Activated CD4-positive, alpha-beta T cell treated with anti-CD3 and anti-CD28 coated beads, Interleukin-10, Interleukin-2, amounts not matched to agents 100 ng/mL and 50 ng/mL, durations not matched to agents 16 hours and 8 hours (primary cell): ENCODE measurements at places on chromosomes 7 and 10.

- no peak for DNase-seq
These were observed 485 bp downstream of the ALOX5 start for GRCh38 chr10:45374350-45375052.

- no peak for DNase-seq
These were observed 51.1 kb upstream of the CHST15 start for GRCh38 chr10:124144536-124144935.

- DNase-seq: no peak
These were observed 74.9 kb downstream of the AKR1C4 start for GRCh38 chr10:5271526-5271925.

DNA sequence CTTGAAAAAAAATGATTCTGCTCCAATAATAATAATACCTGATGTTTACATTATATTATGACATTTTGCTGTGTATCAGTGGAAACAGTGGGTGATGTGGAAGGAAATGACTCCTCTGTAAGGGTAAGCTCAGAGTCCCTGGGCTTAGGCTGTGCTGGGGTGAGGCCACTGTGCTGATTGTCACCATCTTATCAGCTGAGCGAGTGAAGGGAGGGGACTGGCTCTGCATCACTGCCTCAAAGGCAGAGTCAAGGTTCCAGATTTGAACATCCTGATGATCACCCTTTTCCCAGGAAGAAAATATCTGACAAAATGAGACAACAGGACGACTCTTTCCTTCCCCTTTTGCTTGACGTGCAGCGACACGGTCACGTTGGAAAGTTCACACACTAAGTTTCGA is 24.0 kb upstream of the HABP2 start:
- DNase-seq: no peak

DNA sequence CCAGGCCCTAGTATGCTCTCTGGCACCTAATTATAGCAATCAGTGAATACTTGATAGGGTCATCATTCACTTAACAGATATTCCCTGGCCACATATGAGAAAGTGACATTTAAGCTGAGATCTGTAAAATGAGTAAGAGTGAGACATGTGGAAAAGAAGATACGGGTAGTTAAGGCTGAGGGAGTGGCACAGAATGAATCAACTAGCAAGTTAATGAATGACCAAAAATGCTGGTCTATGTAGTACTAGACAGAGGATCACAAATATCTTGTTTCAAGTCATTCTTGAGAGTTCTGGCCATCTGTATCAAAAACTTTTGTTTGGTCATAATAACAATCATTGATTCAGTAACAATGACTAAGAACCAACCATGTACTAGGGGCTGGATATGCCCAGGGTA is 954.9 kb downstream of the CNTNAP2 start:
- DNase-seq: no peak

DNA sequence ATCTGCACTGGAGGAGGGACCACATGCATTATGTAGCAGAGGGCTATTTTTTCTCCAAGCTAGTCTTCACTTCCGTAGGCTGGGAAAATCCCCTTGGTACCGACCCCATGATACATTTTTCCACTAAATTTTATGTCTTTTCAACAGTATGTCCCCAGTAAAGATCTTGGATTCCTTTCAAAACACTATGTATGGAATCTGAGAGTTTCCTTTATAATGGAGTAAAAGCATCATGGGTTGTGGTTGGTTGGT is 4.8 kb upstream of the ZNRF2 start:
- DNase-seq: no peak

- DNase-seq: no peak
These were observed 148.4 kb upstream of the KAT6B start for GRCh38 chr10:74677951-74678350.

- no peak for DNase-seq
These were observed 112.0 kb downstream of the EBF3 start for GRCh38 chr10:129851941-129852640.

DNA sequence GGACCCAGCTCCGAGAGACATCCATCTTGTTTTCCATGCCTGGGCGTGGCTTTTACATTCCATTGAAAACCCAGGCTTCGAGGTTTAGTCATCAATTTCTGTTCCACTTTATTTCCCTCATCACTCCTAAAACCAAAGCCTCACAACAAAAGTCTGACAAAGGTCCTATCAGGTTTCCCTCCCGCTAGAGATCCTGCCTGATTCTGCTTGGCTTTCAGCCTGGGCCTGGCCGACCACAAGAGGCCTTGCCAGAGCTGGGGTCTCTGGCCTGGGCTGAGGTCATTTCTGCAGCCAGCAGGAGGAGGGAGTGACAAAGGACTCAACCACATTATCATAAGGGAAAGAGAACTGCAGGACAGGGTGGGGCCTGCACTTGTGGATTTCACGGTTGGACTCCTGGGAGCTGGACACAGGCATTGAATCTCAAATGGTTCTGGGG is 167.0 kb downstream of the FANK1 start:
- no peak for DNase-seq

- no peak for DNase-seq
These were observed 196.3 kb upstream of the SEMA3A start for GRCh38 chr7:84390845-84391244.

- DNase-seq: no peak
These were observed 70.6 kb downstream of the STK17A start for GRCh38 chr7:43653466-43653865.

DNA sequence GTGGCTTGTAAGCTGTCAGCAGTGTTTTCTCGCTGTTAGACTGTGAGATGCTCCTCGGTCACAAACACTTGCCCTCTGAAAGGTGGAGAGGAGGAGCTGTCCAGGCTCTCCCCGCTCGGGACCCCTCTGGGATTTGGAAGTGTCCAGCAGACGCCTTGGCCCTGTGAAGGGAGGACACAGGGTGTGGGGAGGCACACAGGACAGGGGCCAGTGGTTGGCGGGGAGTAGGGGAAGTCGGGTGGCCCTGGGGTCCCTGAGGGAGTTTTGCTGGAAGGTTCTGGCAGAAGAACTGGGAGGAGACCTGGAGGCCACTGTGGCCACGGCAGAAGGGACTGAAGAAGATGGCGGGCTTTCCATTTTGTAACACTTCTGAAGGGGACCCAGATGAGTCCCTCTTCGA is 47.2 kb upstream of the DPYSL4 start:
- no peak for DNase-seq

GRCh38 chr10:55491712-55492111 is 690.7 kb upstream of the PCDH15 start:
- no peak for DNase-seq
